ENCODE measurements at places on chromosomes 7 and 10. TPM values are rescaled to one million over a fixed set of nuclear protein-coding genes. Genes with fewer than 3 reads are reported as not detected.

OPN1SW gene
- total RNA-seq = not detected

RSPH10B gene
- 1.6 TPM for total RNA-seq

AMZ1 gene
- total RNA-seq = 2.2 TPM

CH25H gene
- 0.78 TPM for total RNA-seq

CHAT gene
- total RNA-seq = 0.62 TPM

FAM185A gene
- total RNA-seq = 21.2 TPM

RPEL1 gene
- total RNA-seq = 0.16 TPM

TLX1 gene
- total RNA-seq = not detected

PCLO gene
- total RNA-seq = 48.5 TPM

NPFFR1 gene
- total RNA-seq = 0.31 TPM

MRPS17 gene
- 32.3 TPM for total RNA-seq

SLC26A3 gene
- not detected for total RNA-seq

FAM237B gene
- total RNA-seq = not detected

CFAP46 gene
- total RNA-seq = 1.9 TPM

HOXA9 gene
- total RNA-seq = not detected

MET gene
- 65.5 TPM for total RNA-seq

VWC2 gene
- 2.8 TPM for total RNA-seq

TUBAL3 gene
- total RNA-seq = not detected

VWA2 gene
- 3.6 TPM for total RNA-seq

FIGNL1 gene
- total RNA-seq = 47.7 TPM

SPAG6 gene
- total RNA-seq = 1.2 TPM

C7orf33 gene
- not detected for total RNA-seq

HMX3 gene
- not detected for total RNA-seq

ADK gene
- total RNA-seq = 39.8 TPM

LOXL4 gene
- 0.47 TPM for total RNA-seq

PKD2L1 gene
- 0.62 TPM for total RNA-seq

TMEM139 gene
- 0.31 TPM for total RNA-seq

MALRD1 gene
- 3.6 TPM for total RNA-seq

MRPS33 gene
- 12.6 TPM for total RNA-seq

FAM171A1 gene
- total RNA-seq = 31.2 TPM

PGAM2 gene
- total RNA-seq = 5.9 TPM

NRG3 gene
- 23.1 TPM for total RNA-seq

PPP1R3C gene
- 41.2 TPM for total RNA-seq

AQP1 gene
- 0.31 TPM for total RNA-seq

LRRC27 gene
- total RNA-seq = 22.8 TPM

CFAP70 gene
- total RNA-seq = 0.62 TPM

FAM25A gene
- total RNA-seq = not detected

GATA3 gene
- total RNA-seq = not detected

ACBD5 gene
- total RNA-seq = 56.6 TPM

CACNB2 gene
- total RNA-seq = 25.7 TPM

C10orf105 gene
- total RNA-seq = under 0.01 TPM

CDK14 gene
- 123 TPM for total RNA-seq

DNAJC12 gene
- 1.7 TPM for total RNA-seq

CAPZA2 gene
- total RNA-seq = 214 TPM

GPRIN2 gene
- 19.3 TPM for total RNA-seq

CHCHD2 gene
- total RNA-seq = 158 TPM

ADCY1 gene
- total RNA-seq = 226 TPM

CC2D2B gene
- total RNA-seq = 2.0 TPM

Data from occipital lobe (tissue), 3 donors.